ENCODE measurements at places on chromosomes 1 and 21.

GRCh38 chr1:116417678-116418077 lies 44.6 kb downstream of the ATP1A1 start:
- no peak for DNase-seq

DNA sequence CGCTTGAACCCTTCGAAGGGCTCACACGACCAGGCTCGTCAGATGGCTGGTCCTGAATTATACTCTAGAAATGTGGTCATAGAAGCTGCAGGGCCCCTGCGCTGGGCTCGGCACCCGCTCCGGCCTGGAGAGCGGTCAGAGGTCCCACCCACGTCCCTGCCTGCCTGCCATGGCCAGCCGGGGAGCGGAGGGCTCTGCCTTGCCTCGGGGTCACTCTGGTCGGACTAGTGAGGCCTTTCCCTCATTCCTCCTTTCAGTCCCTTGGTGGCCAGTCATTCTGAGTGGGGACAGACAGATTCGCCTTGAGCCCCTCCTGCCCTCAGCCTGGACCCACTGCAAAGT lies 529 bp upstream of the MARCKSL1 start:
- DNase-seq = no peak

DNA sequence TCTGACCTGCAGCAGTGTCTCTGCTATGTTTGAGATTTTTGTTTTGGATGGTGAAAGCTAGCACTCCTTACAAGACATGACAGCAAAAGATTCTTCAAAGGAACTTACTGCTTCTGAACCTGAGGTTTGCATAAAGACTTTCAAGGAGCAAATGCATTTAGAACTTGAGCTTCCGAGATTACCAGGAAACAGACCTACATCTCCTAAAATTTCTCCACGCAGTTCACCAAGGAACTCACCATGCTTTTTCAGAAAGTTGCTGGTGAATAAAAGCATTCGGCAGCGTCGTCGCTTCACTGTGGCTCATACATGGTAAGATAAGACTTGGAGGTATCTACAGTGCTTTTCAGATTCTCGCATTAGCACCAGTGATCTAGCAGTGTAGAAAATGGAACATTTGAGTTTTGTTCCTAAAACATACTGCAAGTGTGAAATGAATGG lies 200.2 kb downstream of the PDE4B start:
- no peak for DNase-seq

GRCh38 chr21:40902299-40902698 lies 55.3 kb upstream of the DSCAM start:
- no peak for DNase-seq

GRCh38 chr1:204495078-204495753 lies 611 bp upstream of the PIK3C2B start:
- DNase-seq = no peak

- DNase-seq = no peak
These were observed 41.1 kb downstream of the ERO1B start for GRCh38 chr1:236240675-236241074.

GRCh38 chr1:14067711-14068110 lies 367.7 kb downstream of the PRDM2 start:
- DNase-seq = no peak

- DNase-seq = no peak
These were observed 5.6 kb upstream of the RD3 start for GRCh38 chr1:211497489-211498045.

GRCh38 chr21:35422011-35422410 lies 372.9 kb upstream of the RUNX1 start:
- no peak for DNase-seq

GRCh38 chr21:34595457-34595856 lies 19.5 kb downstream of the RCAN1 start:
- no peak for DNase-seq

- DNase-seq = no peak
These were observed 42.0 kb upstream of the LDLRAP1 start for GRCh38 chr1:25501235-25502058.

GRCh38 chr1:62286786-62287224 lies 32.4 kb downstream of the KANK4 start:
- no peak for DNase-seq

- no peak for DNase-seq
These were observed 22.5 kb downstream of the NTMT2 start for GRCh38 chr1:170168265-170168664.

- no peak for DNase-seq
These were observed 271.2 kb downstream of the MATN1 start for GRCh38 chr1:30452170-30452569.

DNA sequence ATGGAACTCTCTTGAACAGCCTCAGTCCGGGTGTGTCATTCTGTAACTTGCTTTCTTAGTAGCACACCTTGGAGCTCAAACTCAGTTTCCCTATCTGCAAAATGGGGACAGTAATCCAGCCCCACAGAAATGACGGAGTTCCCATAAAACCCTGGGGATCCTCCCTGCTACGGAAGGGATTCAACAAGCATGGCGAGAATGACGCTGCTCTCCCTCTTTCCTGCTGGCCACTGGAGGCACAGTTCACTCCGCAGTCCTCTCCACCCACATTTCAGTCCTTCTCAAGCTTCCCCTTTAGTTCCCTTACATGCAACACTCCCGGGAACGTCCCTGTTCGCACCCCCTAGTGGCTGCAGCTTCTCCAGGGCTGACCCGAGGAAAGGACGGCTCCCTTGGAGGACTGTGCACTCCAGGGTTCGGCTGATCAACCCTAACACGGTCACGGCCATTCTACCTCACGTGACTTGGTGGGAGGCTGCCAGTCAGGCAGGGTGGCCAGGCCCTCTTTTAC lies 20.6 kb downstream of the RUNX3 start:
- peak; percentile 9 for DNase-seq

- DNase-seq = no peak
These were observed 20.1 kb upstream of the BSDC1 start for GRCh38 chr1:32414186-32414886.

DNA sequence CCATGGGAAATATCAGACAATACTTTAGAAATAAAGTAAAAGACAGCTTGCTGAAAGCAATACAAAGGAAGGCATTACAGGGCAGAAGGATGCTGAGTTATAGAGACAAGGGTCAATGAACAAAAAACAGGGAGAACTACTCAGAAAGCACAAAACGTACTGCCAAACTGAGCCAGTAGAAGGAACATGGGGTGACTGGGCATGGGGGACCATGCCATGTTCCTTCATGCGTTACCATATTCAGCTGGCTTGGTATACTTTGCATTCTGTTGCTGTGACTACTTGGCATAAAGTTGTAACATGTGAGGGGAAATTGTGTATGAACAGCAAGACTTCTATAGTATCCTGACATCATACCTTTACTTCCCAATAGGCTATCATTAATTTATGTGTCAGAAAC lies 358.6 kb upstream of the LYPLAL1 start:
- no peak for DNase-seq

GRCh38 chr1:1117469-1117831 lies 1.6 kb upstream of the C1orf159 start:
- no peak for DNase-seq

DNA sequence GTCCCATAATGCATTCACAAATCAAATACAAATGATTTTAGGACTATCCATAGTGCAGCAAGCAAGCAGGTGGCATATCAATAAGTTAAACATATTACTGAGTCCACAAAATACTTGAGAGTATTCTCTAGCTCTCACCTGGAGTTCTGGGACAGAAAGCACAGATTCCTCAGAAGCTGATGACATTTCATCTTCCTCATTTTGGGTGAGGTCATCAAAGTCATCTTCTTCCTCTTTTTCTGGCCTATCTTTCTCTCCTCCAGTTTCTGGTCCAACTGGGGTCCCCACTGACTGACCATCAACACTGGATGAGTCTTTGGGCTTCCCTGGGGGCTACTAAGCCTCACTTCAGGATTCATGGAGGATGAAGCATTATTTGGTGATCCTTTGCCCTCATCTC lies 38.9 kb downstream of the YY1AP1 start:
- no peak for DNase-seq
